ENCODE measurements at places on chromosomes 3 and 15.
A peak's percentile ranks its signal among the peaks of the same experiment; 100 is the strongest.

GRCh38 chr15:70095408-70096214 is 2.1 kb downstream of the TLE3 start:
- peak overlapping the region; percentile 98 for H3K4me3 ChIP-seq
- peaks cover 47% of the 10 kb centered on the region for H3K4me1 ChIP-seq
- H3K36me3 ChIP-seq = peaks cover 25% of the 10 kb centered on the region
- peak; percentile 17 for DNase-seq
- H3K27me3 ChIP-seq = no peaks in the 10 kb centered on the region

DNA sequence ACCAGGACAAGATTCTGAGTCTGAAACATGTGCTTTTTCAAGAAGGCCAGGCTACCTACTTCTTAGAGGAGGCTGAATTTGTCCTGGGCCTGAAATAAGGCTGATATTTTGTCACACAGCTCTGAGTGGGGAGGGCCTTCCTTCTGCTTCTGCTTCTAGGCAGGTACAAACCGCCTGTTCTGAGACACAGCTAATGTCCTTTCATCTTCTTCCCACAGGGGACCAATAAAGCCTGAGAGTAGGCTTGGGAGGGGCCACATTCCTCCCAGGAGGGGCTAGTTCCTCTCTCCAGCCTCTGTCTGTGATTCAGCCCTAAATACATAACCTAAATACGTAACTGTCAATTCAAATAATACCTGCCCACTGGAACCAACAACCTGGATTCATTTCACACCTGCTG is 34.8 kb downstream of the CRYGS start:
- DNase-seq = peak; percentile 8
- peaks cover 20% of the 10 kb centered on the region for H3K27me3 ChIP-seq
- H3K27ac ChIP-seq = no peak overlapping the region
- no peaks in the 10 kb centered on the region for H3K36me3 ChIP-seq

GRCh38 chr15:82922737-82923136 is 29.8 kb downstream of the HOMER2 start:
- no peak for DNase-seq
- no peaks in the 10 kb centered on the region for H3K27me3 ChIP-seq
- H3K4me3 ChIP-seq = no peak overlapping the region

GRCh38 chr15:67064607-67065530 is 533 bp upstream of the SMAD3 start:
- peaks cover 11% of the 10 kb centered on the region for H3K36me3 ChIP-seq
- H3K4me3 ChIP-seq = peak overlapping the region; percentile 100
- H3K4me1 ChIP-seq = peaks cover 24% of the 10 kb centered on the region
- peak; percentile 30 for DNase-seq

DNA sequence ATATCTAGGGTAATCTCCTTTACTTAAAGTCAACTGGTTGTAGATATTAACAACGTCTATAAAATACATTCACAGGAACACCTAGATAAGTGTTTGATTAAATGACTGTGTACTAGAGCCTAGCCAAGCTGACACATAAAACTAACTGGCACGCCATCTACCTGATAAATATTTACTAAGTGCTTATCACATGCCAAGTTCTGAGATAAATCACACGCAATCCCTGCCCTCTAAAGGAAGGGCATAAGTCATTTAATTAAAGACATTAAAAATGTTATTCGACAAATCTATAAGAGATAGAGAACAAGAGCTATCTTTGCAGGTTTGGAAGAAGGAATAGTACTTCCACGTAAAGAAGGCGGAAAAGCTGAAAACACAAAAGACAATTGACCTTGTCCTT is 11.1 kb upstream of the MB21D2 start:
- peaks cover 40% of the 10 kb centered on the region for H3K4me1 ChIP-seq
- peak overlapping the region; percentile 79 for H3K27ac ChIP-seq
- H3K36me3 ChIP-seq = no peaks in the 10 kb centered on the region

DNA sequence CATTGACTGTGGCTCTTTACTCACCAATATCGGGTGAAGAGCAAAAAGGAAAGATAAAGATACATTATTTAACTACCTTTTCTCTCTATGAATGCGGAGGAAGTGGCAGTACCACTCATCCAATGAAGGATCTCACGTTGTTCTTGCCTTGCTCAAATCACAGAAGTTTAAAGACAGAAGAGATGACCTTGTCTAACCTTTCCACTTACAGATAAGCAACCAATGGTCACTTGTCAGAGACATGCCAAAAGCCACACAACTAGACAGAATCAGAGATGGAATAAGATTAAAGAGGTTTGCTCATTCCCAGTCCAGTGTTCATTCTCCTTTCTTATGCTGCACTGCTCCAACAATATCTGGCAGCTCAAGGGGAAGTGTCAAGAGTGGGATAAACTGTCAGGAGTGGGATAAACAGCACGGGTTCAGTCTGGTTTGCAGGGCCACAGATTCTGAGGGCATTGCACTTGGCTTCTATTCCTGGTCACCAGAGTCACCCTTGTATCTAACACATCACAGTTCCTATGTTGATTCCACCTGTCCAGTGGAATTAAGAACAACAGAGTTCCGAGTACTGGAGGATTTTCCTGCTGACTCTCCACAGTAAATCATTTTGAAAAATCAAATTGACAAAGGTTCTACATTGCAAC is 6.7 kb downstream of the VPS13C start:
- no peaks in the 10 kb centered on the region for H3K36me3 ChIP-seq
- no peak overlapping the region for H3K4me3 ChIP-seq
- no peak overlapping the region for H3K27ac ChIP-seq
- H3K4me1 ChIP-seq = no peaks in the 10 kb centered on the region
- no peak for DNase-seq

GRCh38 chr3:120497818-120498217 is 47.0 kb upstream of the FSTL1 start:
- peaks cover 13% of the 10 kb centered on the region for H3K36me3 ChIP-seq
- H3K4me3 ChIP-seq = no peak overlapping the region
- peak overlapping the region; percentile 85 for H3K27ac ChIP-seq
- H3K4me1 ChIP-seq = peaks cover 36% of the 10 kb centered on the region

DNA sequence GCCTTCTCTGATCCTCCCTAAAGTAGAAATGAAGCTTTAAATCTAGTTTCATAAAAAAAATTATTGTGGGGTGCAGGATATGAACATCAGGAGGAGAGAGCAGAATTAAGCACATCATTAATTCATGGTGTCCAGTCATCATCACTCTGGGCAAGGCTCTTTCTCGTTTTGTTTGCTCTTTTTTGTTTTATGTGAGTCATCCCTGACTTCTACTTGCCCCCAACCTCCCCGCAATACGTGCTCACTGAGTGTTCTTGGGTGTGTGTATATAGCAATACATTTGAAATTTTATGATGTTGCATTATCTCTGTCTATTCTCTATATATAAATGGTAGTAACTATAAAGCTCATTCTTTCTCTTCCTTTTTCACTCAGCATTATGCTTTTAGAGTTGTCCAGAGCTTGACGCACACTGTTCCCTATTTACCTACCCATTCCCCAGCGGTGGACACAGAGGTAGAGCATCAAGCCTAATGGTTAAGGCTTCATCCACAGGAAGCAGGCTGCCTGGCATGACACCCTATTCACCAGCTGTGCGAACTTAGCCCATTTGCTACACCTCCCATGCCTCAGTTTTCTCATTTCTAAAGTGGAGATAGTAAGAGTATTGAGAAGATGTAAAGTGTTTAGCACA is 72.3 kb downstream of the CD200R1L start:
- no peaks in the 10 kb centered on the region for H3K27me3 ChIP-seq
- peaks cover 69% of the 10 kb centered on the region for H3K4me1 ChIP-seq
- H3K4me3 ChIP-seq = peak overlapping the region; percentile 5
- peak overlapping the region; percentile 93 for H3K27ac ChIP-seq

DNA sequence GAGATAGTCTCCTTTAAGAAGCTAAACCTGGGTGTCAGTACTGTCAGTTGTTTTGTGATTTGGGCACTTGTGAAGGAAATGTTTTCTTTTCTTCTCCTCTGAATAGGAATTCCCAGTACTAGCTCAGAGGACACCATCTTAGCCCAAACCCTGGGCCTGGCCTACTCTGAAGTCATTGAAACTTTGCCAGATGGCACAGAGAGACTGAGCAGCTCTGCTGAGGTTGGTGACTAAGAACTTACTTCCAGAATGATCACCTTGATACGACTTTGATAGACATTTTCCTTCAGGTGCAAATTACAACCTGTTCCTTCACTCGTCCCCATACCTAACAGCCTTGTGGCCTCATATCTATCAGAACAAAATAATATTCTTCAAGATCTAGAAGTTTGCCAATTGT is 100.2 kb downstream of the LARS2 start:
- no peak overlapping the region for H3K27ac ChIP-seq
- peaks cover 11% of the 10 kb centered on the region for H3K4me1 ChIP-seq
- DNase-seq = peak; percentile 41
- no peaks in the 10 kb centered on the region for H3K27me3 ChIP-seq

GRCh38 chr3:38579551-38580449 is 69.7 kb downstream of the SCN5A start:
- H3K36me3 ChIP-seq = no peaks in the 10 kb centered on the region
- H3K4me1 ChIP-seq = no peaks in the 10 kb centered on the region
- no peak for DNase-seq
- H3K27ac ChIP-seq = no peak overlapping the region
- H3K27me3 ChIP-seq = peaks cover 50% of the 10 kb centered on the region

GRCh38 chr3:192434186-192434585 is 293.2 kb downstream of the FGF12 start:
- no peak overlapping the region for H3K4me3 ChIP-seq
- H3K36me3 ChIP-seq = no peaks in the 10 kb centered on the region
- no peak for DNase-seq

- H3K27ac ChIP-seq = no peak overlapping the region
- H3K4me3 ChIP-seq = no peak overlapping the region
- no peaks in the 10 kb centered on the region for H3K36me3 ChIP-seq
- no peaks in the 10 kb centered on the region for H3K4me1 ChIP-seq
- DNase-seq = peak; percentile 22
These were observed 122.6 kb upstream of the SLC6A11 start for GRCh38 chr3:10693457-10693856.

DNA sequence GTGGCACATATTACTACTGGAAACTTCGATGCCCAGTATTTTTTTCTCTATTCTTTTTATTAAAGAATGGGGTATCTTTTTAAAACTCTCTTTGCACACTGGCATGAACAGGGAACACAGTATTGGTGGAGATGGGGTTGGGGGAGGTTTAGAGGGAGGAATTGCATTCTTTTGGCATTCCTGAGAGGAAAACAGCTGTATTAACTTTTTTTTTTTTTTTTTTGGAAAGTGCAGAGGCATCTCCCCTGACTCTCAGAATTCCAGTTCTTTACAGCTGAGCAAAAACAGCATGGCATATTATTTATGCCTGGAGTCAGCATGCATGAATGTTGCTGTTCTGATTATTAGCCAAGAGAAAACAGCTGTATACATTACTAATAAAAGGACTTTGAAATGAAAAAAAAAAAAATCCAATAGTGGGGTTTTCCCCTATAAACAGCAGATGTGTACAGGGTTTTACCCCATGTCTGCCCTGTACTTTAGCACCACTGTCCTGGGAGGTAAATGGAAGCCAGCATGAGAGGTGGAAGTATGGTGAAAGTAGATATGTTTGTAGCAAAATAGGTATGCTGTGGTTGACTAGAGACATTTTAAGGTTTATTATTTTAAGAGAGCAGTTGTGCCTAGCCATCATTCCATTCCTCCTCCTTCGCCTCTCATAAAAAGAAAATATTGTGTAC is 132.2 kb downstream of the FNDC3B start:
- H3K36me3 ChIP-seq = no peaks in the 10 kb centered on the region
- H3K27me3 ChIP-seq = no peaks in the 10 kb centered on the region
- H3K27ac ChIP-seq = no peak overlapping the region

GRCh38 chr3:81216192-81216591 is 545.3 kb downstream of the GBE1 start:
- H3K27ac ChIP-seq = peak overlapping the region; percentile 55
- H3K4me3 ChIP-seq = peak overlapping the region; percentile 20

- H3K4me1 ChIP-seq = peaks cover 13% of the 10 kb centered on the region
- no peak overlapping the region for H3K4me3 ChIP-seq
- peak overlapping the region; percentile 62 for H3K27ac ChIP-seq
- H3K36me3 ChIP-seq = peaks cover 6% of the 10 kb centered on the region
- peak; percentile 77 for DNase-seq
These were observed 56.6 kb upstream of the POMGNT2 start for GRCh38 chr3:43162230-43163084.

DNA sequence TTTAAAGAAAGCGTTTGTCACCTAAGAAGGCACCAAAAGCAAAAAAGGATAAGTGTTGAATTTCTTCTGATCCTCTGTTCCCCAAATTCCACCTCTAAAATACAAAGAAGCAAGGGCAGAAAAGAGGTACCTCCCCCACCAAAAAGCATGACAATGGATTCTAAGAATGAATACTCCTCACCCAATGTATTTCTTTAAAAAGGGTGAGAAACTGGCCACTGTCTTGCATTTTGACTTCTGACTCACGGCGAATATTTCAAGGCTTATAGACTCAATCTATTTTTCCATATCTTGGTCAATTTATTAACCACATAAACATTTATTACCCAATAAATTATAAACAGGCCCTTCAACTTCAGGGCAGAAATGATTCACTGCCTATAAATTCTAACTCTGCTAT is 131.1 kb downstream of the NR1I2 start:
- no peaks in the 10 kb centered on the region for H3K27me3 ChIP-seq
- peaks cover 23% of the 10 kb centered on the region for H3K36me3 ChIP-seq
- H3K4me1 ChIP-seq = peaks cover 22% of the 10 kb centered on the region
- H3K27ac ChIP-seq = peak overlapping the region; percentile 57

- no peak for DNase-seq
- H3K27ac ChIP-seq = no peak overlapping the region
- peaks cover 12% of the 10 kb centered on the region for H3K36me3 ChIP-seq
- H3K4me3 ChIP-seq = no peak overlapping the region
These were observed 25.7 kb downstream of the ZDHHC3 start for GRCh38 chr3:44950275-44950734.

DNA sequence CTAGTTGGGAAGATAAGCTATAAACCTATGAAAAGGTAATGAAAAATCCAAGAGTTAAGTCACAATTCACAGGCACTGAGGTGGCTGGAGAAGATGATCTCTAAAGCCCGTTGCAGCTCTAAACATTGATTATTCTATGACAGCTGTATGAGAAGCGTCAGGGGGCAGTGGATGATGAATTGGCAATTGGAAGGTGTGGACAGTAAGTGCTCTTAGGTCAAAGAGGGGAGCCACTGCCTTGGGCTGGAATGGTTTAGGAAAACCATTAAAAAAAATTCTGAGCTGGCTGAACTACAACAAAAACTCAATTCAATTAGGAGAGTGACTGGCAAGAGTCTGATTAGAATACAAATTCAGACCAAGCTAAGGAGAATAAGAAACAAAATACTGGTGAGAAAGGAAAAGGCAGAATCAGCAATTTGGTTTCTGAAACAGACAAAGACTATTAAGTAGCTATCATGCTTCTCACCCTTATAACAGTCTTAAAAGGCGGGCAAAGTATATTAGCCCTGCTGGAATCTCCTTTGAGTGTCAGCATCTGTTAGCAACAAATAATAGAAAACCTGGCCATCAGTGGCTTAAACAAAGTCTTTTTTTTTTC is 8.8 kb upstream of the NMD3 start:
- DNase-seq = no peak
- no peak overlapping the region for H3K4me3 ChIP-seq
- no peaks in the 10 kb centered on the region for H3K27me3 ChIP-seq
- peaks cover 5% of the 10 kb centered on the region for H3K4me1 ChIP-seq
- no peak overlapping the region for H3K27ac ChIP-seq
- H3K36me3 ChIP-seq = no peaks in the 10 kb centered on the region

GRCh38 chr3:42368861-42369260 is 41.5 kb downstream of the LYZL4 start:
- H3K36me3 ChIP-seq = no peaks in the 10 kb centered on the region
- no peak overlapping the region for H3K27ac ChIP-seq
- H3K4me1 ChIP-seq = no peaks in the 10 kb centered on the region

GRCh38 chr15:60546744-60547143 is 67.8 kb upstream of the ICE2 start:
- no peaks in the 10 kb centered on the region for H3K36me3 ChIP-seq
- H3K27me3 ChIP-seq = no peaks in the 10 kb centered on the region
- no peak overlapping the region for H3K27ac ChIP-seq
- H3K4me1 ChIP-seq = no peaks in the 10 kb centered on the region
